ENCODE measurements at places on chromosomes 6 and 20. TPM values are rescaled to one million over a fixed set of nuclear protein-coding genes. Genes with fewer than 3 reads are reported as not detected.

GRCh38 chr6:21587179-21587960, 6.2 kb upstream of the SOX4 start:
- H3K27ac ChIP-seq: peak overlapping the region; percentile 99
- H3K4me3 ChIP-seq: peak overlapping the region; percentile 99
- H3K36me3 ChIP-seq: peaks cover 20% of the 10 kb centered on the region
- H3K27me3 ChIP-seq: no peaks in the 10 kb centered on the region
- peaks cover 16% of the 10 kb centered on the region for H3K4me1 ChIP-seq
- peak; percentile 58 for DNase-seq

GRCh38 chr6:5751525-5752390, 255.0 kb downstream of the NRN1 start:
- H3K36me3 ChIP-seq: peaks cover 28% of the 10 kb centered on the region
- H3K27me3 ChIP-seq: no peaks in the 10 kb centered on the region
- peaks cover 17% of the 10 kb centered on the region for H3K4me1 ChIP-seq
- H3K27ac ChIP-seq: peak overlapping the region; percentile 90

The SLPI gene
- total RNA-seq: not detected

DNA sequence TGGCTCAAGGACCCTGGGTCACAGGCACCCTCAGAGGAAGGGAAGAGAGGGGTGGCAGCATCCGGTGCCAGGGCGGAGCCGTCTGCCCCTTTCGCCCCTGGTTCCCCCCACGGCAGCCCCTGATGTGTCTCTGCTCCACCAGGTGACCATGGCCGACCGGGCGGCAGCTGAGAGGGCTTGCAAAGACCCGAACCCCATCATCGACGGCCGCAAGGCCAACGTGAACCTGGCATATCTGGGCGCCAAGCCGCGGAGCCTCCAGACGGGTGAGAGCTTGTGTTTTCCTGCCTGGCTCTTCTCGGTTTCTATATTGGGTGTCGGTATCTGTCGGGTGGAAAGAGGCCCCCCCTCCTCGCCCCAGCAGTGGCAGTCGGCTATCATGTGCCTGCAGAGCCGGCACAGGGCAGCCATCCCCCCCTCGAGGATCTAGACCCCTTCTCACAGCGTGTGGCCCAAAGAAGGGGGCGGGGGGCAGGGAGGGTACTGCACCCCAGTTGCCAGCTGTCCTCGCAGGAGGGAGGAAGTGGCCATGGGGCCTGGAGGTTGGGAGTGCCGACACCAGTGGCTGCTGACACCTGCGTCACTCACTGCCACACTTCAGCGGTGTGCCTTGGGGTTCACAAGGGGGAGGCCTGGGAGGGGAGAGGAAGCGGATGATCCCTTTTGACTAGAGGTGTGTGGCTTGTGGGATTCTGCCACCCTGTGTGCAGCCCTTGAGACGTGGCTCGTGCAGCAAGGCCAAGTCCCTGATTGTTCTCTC, 1.5 kb downstream of the RBM38 start:
- peaks cover 3% of the 10 kb centered on the region for H3K36me3 ChIP-seq
- no peak overlapping the region for H3K27ac ChIP-seq
- DNase-seq: no peak
- H3K27me3 ChIP-seq: peaks cover 6% of the 10 kb centered on the region
- peak overlapping the region; percentile 89 for H3K4me3 ChIP-seq

DNA sequence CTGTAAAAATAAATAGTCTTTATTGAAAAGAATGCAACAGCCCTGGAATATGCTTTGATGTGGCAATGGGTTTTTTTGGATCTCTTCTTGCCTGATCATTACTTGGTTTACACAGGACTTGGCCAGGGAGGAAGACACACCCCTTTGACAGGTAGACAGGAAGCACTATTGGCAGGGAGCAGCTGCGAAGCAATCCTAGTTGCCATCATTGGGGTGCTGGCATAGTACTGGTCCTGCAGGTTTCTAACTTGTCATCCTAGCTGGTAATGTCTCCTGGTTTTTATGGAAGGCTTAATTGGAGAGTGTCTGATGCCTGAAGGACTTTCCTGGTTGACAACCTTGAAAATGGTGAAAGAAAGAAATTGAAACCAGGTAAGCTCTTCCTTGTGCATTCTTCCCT, 71.2 kb upstream of the CCN6 start:
- no peak for DNase-seq
- no peak overlapping the region for H3K4me3 ChIP-seq
- peaks cover 26% of the 10 kb centered on the region for H3K4me1 ChIP-seq
- H3K27ac ChIP-seq: no peak overlapping the region
- no peaks in the 10 kb centered on the region for H3K27me3 ChIP-seq

- peaks cover 2% of the 10 kb centered on the region for H3K36me3 ChIP-seq
- H3K4me1 ChIP-seq: peaks cover 43% of the 10 kb centered on the region
- no peak overlapping the region for H3K27ac ChIP-seq
Observed at GRCh38 chr6:1611572-1612298, 2.0 kb downstream of the FOXC1 start.

The ZNF165 gene
- total RNA-seq: 0.91 TPM
